D721Med (cell line): ENCODE measurements at places on chromosomes 3 and 15.

GRCh38 chr15:94395640-94396039, 164.3 kb downstream of the MCTP2 start:
- no peak for DNase-seq

DNA sequence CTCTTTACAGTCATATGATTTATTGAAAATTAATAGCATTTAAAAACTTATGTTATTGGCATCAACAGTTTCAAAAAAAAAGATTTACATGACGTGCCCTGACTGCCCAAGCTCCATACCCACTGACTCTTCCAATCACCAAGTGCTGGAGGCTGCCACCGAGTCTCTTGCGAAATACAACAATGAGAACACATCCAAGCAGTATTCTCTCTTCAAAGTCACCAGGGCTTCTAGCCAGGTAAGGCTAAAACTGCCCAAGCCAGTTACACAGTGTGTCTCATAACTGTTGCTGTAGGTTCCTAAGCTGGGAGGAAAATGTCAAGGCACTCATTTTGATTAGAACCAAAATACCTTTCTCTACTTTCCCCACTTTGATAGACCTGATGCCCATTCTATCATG, 4.5 kb downstream of the FETUB start:
- DNase-seq: no peak

GRCh38 chr3:141275032-141275422, 43.4 kb downstream of the PXYLP1 start:
- no peak for DNase-seq

DNA sequence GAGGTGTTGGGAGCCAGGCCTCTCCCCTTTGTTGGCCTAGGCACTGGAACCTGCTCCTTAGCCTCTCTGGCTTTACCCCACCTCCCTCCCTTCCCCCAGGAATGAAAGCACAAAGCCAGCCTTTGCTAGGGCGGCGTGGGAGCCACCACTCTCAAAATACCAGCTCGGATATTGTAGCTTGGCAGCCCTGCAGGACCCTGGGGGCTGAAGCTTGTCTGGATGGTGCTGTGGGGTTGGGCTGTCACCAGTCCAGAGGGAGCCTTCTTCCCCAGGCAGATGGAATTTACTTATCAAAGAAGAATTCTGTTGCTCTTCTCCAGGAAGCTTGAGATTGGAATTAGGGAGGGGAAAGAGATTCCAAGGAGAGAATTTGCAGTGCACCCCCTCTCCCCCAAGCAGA, 14.9 kb upstream of the GRM2 start:
- DNase-seq: no peak
